ENCODE measurements at places on chromosomes 13 and 19.

- DNase-seq, result peak; percentile 53
Observed at GRCh38 chr13:99542788-99543406, 41.6 kb downstream of the TM9SF2 start.

- DNase-seq, result no peak
Observed at GRCh38 chr19:38813323-38813722, 578 bp upstream of the LGALS4 start.

GRCh38 chr19:2761876-2762782 lies 20.9 kb downstream of the SGTA start:
- no peak for DNase-seq

GRCh38 chr19:35346193-35347052 lies 1.3 kb upstream of the FFAR1 start:
- peak; percentile 52 for DNase-seq

DNA sequence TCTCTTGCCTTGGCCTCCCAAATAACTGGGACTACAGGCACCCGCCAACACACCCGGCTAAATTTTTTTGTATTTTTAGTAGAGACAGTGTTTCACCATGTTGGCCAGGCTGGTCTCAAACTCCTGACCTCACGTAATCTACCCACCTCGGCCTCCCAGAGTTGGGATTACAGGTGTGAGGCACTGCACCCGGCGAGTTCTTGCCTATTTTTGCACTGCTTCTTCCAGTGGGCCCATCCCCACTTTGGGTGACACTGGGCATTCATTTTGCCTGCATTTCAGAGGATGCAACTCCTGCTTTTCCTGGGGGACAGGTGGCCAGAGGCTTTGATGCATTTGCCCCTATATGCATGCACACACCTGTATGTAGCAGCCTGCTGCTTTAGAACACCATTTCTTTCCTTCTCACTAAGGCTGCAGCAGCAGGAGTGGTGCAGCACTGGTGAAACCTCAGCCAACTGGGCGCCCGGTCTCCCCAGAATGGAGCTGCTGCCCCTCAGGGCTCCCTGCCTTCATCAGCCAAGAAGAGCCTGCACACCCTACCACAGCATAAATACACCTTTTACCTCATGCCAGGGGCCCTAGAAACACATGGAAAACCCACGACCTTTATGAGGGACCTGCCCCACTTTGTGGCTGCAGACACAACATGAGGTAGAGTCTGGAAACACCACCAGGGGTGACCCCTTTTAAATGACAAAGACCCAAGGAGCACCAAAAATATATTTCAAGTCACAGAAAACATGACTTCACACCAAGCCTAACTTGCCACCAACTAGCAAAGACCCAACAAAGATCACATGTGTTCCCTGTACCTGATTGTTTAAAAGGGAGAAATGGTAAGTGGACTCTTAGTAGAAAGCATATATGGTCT lies 36.8 kb upstream of the POP4 start:
- DNase-seq, result no peak
